ENCODE measurements at places on chromosomes 11 and 22.

GRCh38 chr22:19892257-19892879 is 37.7 kb upstream of the GNB1L start:
- DNase-seq = peak; percentile 53

DNA sequence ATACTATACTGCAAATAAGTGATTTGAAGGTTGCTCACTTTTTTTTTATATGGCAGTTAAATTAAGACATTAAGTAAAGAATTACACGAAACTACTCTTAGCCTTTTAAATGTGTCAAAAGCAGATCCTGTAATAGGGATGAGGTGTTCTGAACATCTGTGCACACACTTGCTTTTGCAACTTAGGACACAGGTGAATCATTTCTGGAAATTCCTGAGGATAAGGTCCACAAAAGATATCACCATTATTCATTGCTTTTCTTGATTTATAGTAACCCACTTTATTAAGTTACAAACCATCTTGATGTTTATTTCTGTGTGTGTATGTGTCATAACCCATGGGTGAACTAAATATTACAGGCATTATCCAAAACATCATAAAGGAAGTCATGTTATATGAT is 55.9 kb downstream of the SLC5A12 start:
- DNase-seq = no peak

- peak; percentile 54 for DNase-seq
Measured at GRCh38 chr11:130213143-130213978, 53.8 kb downstream of the ST14 start.

DNA sequence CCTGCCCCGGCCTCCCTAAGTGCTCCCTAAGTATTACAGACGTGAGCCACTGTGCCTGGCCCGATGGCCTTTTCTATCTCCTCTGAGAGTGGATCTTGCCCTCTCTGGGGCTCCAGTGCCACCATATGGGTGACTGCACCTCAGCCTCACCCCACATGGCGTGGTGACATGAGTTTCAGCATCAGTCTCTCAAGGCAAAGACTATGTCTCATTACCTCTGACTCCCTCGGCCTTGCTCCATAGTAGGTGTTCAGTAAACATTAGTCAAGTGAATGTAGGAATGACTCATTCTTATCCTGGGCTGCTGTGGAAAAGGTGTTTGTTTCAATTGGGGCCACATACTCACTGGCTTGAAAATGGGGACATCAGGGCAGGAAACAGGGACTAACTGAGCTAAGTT is 168.8 kb downstream of the GRIK4 start:
- no peak for DNase-seq

DNA sequence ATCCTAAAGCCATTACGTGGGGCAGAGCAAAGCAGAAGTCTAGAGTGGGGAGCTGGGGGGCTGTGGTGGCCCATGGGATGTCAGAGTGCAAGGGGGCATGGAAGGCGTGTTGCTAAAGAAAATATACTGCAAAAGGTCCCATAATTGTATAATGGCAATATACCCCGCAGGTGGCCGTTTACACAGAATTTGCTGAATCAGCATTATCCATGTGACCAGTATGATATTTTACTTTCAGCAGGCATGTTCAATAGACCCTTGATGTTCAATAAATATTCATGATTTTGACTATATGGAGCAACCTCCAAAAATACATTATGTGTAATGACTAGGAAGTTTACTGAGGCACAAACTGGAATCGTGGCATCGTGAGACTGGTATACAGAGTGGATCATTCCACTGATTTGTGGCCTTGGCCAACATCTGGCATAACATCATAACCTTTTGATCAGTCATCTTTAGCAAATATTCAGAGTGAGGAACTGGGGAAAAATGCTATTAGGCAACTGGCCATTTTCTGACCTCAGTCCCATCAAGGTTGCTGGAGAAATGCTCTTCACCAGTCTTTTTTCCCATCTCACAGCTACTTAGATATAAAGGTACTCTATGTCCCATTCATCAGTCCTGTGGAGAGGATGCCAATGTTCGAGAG is 29.3 kb upstream of the PPP2R1B start:
- DNase-seq = no peak

GRCh38 chr11:127000291-127000968 is at the start of gene KIRREL3:
KIRREL3 (minus strand) TSS chr11:127000770.
- DNase-seq = no peak

DNA sequence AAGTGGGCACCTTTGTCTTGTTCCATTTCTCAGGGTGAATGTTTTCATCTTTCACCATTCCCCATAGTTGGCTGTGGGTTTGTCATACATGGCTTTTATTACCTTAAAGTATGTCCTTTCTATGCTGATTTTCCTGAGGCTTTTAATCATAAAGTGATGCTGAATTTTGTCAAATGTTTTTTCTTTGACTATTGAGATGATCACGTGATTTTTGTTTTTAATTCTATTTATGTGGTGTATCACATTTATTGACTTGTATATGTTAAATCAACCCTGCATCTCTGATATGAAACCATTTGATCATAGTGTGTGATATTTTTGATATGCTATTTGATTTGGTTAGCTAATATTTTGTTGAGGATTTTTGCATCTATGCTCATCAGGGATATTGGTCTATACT is 216.4 kb upstream of the FAT3 start:
- no peak for DNase-seq

DNA sequence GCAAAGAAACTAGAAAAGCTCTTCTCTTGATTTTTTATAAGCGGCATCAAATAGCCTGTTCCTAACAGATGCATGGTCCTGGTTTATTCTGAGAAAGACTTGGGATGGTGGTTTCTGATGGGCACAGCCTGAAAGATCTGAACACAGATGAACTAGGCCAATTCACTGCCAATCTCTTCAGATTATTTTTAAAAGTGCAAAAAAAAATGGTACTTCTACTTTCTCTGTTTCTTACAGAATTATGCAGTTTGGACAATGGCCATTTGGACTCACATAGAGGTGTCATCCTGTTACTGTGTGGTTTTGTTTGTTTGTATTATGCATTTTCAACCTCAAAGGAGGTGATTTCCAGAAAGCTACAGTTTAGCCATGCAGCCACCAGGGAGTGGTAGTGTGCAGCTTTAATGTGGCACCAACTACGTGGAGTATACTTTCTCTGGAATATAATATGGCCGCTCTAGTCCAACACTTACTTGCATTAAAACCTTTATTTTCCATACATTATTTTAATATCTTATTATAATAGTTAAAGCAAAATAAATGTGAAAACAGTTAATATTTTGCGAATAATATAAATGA is 469.8 kb upstream of the KIRREL3 start:
- no peak for DNase-seq

- no peak for DNase-seq
Measured at GRCh38 chr22:38215156-38216038, 13.6 kb downstream of the MAFF start.

GRCh38 chr22:18954990-18955571 is 19.0 kb upstream of the PRODH start:
- no peak for DNase-seq

GRCh38 chr11:74141241-74141695 is 29.5 kb downstream of the C2CD3 start:
- no peak for DNase-seq

- no peak for DNase-seq
Measured at GRCh38 chr11:38182126-38182866, 1584.3 kb upstream of the RAG2 start.

DNA sequence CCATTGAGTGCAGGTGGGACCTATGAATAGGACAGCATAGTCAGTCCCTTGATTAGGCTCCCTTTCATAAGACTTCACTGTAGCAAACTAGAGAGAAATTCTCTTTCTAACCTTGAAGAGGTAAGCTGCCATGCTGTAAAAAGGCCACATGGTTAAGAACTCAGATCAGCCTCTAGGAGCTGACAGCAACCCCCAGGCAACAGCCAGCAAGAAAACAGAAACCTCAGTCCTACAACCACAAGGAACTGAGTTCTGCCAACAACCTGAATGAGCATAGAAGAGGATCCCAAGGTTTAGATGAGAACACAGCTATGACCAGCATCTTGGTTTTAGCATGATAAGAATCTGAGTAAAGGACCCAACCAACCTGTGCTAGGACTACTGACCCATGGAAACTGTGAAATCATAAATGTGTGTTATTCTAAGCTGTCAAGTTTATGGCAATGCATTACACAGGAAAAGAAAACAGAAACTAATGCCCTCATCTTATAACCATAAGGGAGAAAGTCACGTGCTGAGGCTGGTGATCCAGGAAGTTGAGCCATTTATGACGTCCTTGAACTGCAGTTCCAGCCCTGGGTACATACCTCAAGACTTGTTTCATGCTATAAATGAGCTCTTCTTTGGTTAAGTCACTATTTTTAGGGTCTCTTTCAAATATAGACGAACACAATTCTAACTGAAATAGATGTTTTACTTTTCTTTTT is 43.3 kb downstream of the RAB38 start:
- no peak for DNase-seq

DNA sequence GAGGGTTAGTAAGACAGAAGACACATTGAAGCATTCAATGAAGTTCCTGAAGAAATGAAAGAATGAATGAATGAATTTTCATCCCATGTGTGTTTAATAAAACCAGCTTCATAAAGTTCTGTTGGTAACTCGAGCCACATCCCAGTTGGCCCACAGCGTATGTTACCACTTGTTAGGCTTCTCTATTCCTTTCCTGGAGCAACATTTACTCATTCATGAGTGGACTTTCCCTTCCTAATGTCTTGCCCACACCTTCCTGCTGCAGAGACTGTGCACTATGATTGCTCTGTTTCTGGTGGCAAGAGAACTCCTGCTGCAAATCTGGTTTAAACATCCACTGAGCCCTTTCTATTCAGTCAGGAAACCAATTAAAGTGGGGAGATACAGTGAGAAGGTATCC is 7.0 kb downstream of the OR52R1 start:
- no peak for DNase-seq

- no peak for DNase-seq
Measured at GRCh38 chr11:47325271-47326041, 27.0 kb downstream of the MYBPC3 start.

DNA sequence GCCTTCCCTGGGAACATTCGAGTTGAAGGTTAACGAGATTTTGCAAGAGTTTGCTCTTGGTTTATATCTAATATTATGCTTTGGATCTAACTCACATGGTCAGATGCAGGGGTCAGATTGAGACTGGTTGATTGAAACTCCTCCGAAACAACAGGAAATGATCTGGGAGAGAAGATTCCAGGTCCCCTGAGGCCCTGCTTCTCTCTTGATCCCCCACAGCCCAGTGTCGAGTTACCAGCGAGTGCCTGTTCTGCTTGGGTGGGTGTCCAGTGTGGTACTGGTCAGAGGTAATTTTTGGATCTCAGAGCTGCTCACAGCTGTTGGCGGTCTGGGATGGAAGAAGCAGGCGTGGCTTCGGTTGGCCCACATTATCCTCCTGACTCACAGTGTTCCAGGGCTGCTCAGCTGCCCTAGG is 9.2 kb downstream of the FBLN1 start:
- DNase-seq = no peak

- no peak for DNase-seq
Measured at GRCh38 chr11:64870893-64871466, 7.4 kb downstream of the EHD1 start.

GRCh38 chr11:44424841-44425240 is 114.9 kb upstream of the ALX4 start:
- DNase-seq = no peak

- no peak for DNase-seq
Measured at GRCh38 chr22:20844055-20845037, 14.3 kb downstream of the PI4KA start.

GRCh38 chr11:93736129-93736528 is 5.2 kb downstream of the TAF1D start:
- no peak for DNase-seq

- DNase-seq = no peak
Measured at GRCh38 chr11:27471589-27472397, 797 bp downstream of the LGR4 start.

DNA sequence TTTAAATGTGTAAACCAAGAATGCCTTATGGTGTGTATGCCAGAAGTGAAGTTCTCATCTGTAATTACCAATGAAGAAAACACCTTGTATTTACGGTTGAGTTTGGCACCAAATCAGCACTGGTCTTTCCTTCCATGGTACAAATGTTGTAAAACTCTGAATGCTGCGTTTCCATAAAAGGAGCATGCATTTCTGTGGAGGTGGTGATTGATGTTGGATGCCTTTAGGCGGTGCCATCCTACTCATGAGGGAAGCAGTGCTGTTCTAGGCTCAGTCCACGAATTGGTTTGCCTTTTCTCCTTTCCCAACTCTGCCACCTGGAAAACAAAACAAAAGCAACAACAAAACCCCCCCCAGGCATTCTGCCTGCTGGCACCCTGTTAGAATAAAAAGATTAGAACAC is 124.4 kb downstream of the TEAD1 start:
- DNase-seq = no peak

Measured in central memory CD4-positive, alpha-beta T cell (primary cell).